ENCODE measurements at places on chromosomes 1 and 21.

DNA sequence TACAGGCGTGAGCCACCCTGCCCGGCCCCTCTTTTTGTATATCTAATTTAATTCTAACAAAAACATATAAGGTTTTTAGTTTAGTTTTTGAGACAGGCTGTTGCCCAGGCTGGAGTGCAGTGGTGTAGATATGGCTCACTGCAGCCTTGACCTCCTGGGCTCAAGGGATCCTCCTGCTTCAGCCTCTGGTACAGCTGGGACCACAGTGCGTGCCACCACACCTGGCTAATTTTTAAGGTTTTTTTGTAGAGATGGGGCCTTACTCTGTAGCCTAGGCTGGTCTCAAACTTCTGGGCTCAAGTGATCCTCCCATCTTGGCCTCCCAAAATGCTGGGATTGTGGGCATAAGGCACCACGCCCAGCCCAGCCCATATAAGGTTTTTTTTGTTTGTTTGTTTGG, 18.8 kb downstream of the ENSA start:
- no peak for DNase-seq

GRCh38 chr1:197776351-197777105, 1.2 kb upstream of the DENND1B start:
- peak; percentile 56 for DNase-seq

- DNase-seq: peak; percentile 91
These were observed at the start of gene AHDC1 for GRCh38 chr1:27603681-27604578. TSS of gene AHDC1 (minus strand) at chr1:27604144. CDS start at chr1:27552115, 52,029 bp downstream.

DNA sequence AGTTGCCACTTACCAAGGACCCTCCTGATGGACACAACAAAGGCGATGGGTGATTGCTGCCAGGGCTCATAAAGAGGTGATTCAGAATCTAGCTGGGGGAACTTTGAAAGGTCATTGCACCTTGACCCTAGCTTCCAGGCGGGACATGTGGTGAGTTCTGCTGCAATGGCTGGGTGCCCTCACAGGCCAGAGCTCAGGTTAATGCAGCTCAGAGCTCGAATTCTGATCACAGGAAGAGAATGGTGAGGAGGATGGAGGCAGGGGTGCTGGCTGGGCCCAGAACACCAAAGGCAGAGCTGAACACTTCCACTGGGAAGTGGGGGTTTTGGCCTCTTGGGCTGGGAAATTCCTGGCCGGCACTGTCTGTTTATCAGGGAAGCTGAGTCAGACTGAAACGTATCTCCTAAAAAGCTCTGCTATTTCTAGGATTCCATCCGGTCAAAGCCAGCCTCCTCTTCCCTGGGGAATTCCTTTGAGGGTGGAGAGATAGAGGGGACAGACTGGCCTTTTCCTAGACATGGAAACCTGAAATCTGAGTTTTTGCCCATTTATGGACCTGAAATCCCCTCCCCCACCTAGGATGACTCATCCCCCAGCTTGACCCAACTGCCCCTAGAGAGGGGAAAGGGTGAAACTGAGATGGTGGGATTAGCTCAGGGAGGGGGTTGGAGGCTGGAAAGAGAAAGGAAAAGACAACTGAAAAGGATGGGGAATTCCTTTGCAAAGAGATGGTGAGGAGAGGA, 27.2 kb downstream of the NUAK2 start:
- DNase-seq: no peak

GRCh38 chr1:65021795-65022194, 55.4 kb upstream of the JAK1 start:
- DNase-seq: no peak

DNA sequence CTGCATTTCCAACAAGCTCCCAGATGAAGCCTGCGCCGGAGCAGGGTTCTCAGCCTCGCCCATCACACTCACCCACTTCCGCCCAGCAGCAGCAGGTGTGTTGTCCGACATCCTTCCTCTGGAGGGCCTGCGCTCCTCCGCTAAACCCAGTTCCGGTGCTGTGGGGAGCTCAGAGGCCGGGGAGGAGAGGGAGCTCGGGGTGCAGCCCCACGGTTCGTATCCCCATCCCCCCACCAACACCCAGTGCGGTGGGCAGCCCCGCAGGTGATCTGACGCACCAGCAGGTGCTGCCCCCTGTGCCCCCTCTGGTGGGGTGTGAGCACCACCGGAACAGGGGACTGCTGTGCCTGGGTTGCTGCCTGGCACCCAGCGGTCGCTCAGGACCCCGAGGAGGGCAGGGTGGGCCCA, 3.4 kb upstream of the PEX10 start:
- peak; percentile 60 for DNase-seq

DNA sequence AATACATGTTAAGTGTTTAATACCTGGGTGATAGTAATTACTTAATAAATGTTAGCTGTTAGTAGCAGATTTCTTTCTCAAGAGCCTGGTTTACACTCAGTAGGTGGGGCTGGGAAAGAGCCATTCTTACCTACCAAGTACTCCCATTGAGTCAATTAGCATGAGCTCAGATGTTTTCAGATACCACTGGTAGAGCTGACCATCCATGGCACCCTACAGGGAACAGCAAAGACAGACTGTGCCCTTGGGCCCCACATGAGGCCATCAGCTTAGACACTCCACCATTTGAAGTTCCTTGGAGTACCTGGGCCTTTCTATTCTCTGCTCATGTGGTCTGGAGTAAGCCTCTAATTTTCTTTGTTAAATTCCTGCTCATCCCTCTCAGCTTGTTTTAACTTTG, 179.3 kb downstream of the CACNA1E start:
- DNase-seq: no peak
